ENCODE measurements at places on chromosomes 1 and 21.

GRCh38 chr1:40155135-40155534 is 6.1 kb upstream of the RLF start:
- DNase-seq, result no peak

DNA sequence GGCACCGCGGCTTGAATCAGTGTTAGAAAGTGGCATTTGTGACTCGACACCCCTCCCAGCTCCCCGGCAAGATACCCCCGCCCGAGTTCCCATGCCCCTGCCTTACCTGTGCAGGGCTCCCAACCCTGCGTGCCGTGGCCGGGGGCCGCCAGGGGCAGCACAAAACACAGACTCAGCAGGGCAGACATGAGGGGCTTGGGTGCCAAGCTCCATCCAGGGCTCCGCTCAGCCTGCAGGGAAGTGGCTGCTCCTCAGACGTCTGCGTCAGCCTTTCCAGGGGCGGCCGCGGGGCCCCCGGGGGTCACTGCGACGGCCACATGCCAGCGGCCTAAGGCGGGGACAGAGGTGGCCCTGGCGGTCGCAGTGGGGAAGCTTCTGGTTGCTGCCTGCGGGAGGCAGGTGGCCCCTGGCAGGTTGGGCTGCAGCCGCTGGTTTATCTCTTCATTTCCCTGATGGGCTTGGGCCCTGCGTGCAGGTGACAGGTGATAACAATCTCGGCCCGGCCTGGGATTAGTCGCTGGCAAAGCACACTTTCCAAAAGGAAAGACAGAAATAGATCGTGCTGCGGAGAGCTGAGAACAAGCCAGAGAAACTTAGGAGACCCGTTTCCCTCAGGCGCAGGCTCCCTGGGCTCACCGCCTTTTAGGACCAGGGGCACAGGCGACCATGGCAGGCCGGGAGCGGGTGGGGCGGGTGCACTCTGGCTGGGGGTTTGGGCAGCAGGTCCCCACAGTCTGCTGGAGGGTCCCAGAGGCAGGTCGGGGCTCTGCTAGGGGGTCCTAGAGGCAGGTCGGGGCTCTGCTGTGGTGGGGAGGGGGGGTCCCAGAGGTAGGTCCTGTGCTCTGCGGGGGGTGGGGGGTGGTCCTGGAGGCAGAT is at the start of gene TSPEAR:
Gene TSPEAR, minus strand, starts transcription at position 246 of the 876 bp plus-strand sequence. Its CDS starts 58 bp downstream, at position 188.
- no peak for DNase-seq

DNA sequence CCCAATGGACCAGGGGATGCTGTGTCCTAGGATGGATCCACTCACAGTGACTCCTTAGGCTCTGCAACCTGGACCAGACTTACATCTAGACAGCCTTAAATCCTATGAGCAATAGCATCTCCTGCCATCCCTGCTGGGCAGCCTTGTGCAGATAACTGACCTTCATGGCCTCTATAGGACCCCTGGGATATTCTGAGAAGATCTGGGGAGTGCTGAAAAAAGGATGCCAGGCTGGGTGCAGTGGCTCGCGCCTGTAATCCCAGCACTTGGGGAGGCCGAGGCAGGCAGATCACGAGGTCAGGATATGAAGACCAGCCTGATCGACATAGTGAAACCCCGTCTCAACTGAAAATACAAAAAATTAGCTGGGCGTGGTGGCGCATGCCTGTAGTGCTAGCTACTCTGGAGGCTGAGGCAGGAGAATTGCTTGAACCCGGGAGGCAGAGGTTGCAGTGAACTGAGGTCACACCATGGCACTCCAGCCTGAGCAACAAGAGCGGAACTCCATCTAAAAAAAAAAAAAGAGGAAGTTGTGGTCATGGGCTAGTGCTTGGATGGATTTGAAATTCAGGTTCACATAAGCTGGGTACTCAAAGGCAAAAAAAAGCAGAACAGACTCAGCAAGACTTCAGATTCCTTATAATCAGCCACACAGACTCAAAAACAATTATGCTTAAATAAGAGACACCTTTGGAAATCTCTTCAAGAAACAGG is 10.9 kb upstream of the SH2D1B start:
- DNase-seq, result no peak

- no peak for DNase-seq
These were observed 54.8 kb downstream of the SIPA1L2 start for GRCh38 chr1:232574889-232575762.

DNA sequence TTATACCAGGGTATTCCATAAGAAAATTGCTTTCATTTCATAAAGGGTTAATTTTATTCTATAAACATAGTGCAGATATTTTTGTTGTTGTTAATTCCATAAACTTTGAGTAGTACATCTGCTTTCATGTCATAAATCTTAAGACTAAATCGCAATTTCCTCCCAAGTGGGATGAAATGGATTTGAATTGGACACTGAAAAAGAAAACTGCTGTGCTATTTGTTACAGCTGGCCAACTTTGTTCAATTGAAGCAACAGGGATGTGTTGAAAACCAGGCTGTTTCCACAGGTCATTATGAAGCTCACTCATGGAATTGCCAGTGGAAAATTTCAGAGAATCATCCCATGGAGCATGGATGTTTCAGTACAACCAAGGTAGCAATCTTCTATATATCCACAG is 252.5 kb upstream of the RGS18 start:
- DNase-seq, result no peak

GRCh38 chr1:80054129-80054528 is 1047.6 kb upstream of the ADGRL4 start:
- DNase-seq, result peak; percentile 79

DNA sequence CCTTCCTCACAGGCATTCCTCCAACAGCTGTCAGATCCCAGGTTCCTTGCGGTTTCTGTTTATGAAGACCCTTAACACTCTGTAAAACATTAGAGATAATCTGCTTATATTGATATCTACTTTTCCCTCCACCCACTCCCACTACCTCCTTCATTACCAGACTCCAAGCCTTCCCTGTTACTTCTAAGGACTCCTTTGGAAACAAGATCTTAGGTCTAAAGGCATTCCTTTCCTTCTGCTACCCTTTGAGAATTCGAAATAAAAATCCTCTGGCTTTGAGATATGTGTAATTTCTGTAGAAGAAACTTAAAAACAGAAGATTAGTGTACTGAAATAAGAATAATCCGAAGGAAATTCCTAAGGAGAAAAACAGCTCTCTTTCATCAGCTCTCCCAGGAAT is 23.7 kb upstream of the LYPLAL1 start:
- DNase-seq, result no peak

- DNase-seq, result no peak
These were observed 73.4 kb upstream of the MCOLN3 start for GRCh38 chr1:85121744-85122143.

DNA sequence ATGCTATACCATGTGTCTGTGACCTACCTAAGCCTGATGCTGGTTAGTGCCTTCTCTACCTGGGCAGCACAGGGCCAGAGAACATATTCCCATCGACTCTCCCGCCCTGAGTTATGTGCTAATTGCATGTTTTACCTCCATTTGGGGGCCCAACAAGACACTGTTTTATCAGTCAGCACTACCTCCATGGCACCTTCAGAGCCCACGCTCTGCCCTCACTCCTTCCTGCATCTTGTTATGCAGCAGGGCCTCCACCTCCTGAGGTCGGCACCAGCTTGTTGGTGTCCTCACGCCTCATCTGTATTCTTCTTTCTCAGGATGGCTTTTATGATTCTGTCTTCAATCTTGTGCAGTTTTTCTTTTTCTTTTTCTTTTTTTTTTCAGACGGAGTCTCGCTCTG is 11.9 kb downstream of the WNT9A start:
- DNase-seq, result no peak
